ENCODE measurements at places on chromosomes 4 and X.

DNA sequence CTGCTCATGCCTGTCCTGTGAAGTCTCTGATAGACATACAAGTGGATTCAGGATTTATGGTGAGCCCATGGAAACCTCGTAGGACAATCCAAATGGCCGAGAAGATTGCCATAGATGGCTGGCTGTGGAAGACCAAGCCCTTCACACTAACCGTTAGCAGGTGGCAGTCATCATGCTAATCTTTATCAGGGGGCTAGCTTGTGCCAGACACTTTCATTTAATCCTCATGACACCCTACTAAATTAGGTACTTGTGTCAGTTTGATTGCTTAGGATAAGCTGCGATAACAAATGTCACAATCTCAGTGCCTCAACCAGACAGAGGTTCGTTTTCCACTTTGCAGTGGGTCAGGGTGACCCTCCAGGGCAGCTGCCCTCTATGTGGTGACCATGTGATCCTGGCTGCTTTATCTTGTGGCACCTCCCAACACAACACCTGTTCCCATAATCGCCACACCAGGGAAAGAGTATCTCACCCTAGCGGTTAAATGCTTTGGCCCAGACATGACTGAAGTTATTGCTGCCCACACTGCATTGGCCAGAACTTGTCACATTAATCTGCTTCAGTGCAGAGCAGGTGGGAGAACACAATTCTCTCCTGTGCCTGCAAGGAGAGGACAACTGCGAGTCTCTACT, 60.8 kb downstream of the REPS2 start:
- no peak for DNase-seq

GRCh38 chr4:121155893-121156292, 8.2 kb downstream of the TNIP3 start:
- DNase-seq = no peak

- no peak for DNase-seq
Measured at GRCh38 chr4:23680671-23681518, 209.0 kb downstream of the PPARGC1A start.

GRCh38 chr4:138674209-138674608, 341.4 kb upstream of the NOCT start:
- no peak for DNase-seq

DNA sequence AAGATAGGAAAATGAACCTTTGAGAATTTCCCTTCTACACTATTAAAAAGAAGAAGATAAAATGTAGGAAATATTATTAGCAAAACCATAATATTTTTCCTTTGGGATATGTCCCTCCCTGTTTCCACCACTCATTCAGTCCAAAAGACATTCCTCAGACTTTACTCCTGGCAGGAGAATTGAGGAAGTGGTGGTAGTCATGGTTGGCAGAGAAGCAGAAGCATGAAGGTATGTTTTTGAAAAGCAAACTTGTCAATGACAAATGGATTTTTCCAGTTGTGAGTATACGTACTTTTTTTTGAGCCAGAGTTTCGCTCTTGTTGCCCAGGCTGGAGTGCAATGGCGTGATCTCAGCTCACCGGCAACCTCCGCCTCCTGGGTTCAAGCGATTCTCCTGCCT, 13.7 kb downstream of the STAG2 start:
- DNase-seq = no peak
